ENCODE measurements at places on chromosomes 7 and 10.

- no peak for DNase-seq
These were observed 18.9 kb downstream of the ABI1 start for GRCh38 chr10:26841733-26842317.

DNA sequence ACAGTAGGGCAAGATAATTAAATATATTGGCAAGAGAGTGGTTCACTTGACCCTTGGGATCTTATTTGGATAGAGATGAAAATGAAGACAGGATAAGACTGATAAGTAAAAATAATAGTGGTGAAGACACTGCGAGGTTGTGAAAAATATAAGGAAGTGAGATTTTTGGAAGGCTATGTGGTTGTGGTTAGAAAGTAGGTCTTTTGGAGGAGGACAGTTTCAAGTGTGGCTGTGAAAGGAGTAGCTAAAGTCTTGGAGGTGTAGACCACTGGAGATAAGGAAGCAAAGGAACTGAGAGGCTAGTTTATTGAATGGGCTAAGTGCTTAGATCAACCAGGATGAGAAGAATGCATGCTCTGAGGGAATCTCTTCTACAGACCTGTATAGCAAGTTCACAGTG, 11.2 kb downstream of the MIOS start:
- no peak for DNase-seq

DNA sequence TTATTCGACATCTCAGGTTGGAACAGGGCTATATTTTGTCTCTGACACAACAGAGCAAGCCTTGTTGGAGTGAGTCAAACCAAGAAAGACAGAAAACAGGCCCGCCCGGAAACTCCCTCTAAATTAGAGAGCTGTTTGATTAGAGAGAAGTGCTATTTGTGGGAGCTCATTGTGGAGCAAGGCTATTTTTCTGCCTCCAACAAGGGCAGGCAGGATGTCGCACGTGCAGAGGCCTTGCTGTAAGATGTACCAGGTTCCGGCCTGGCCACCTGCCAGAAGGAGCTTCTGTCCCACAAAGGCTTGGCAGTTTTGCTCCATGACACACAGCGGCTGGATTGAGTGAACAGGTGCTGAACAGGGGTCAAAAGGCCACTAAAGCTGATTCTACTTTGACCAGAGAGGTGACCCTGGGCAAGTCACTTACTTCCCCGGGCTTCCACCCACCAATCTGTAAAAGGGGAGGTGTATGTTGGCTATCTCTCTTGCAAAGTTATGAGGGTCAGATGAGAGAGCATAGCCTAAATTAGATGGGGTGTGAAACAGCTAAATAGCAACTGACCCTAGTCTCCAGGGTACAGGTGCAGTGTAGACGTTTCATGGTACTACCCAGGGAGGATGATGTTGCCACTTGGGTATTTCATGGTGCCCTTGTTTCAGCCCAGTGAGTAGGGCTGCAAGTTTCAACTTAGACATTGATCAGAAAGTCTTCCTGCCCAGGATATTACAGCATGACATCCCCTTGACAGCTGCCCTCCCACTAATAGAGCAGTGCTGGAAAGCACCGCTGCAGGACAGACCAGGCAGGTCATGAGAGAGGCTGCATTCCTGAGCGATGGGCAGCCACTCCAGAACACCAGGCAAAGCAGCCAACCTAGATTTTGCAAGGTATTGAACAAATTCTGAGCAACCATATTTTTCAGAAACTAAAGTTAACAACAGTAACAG, 62.0 kb downstream of the VSTM4 start:
- no peak for DNase-seq

- no peak for DNase-seq
These were observed 46.9 kb downstream of the SLIT1 start for GRCh38 chr10:97138846-97139245.

DNA sequence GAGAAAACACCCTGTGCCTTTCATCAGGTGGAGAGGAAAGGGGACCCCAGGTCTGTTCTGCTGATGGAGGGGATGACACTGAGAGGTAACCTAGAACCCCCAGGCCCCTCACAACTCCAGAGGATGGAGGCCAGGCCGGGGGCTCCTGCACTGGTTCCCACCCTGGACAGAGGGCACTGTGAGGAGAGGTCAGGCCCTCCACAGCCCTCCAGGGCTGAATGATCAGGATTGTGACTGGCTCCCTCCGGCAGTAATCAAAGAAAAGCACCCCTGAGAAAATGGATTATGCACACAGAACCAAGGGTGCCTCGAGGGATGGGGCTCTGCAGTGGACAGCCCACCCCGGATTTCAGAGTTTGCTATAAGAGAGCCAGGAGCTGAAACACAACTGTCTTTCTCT, 502.8 kb downstream of the TCERG1L start:
- DNase-seq = no peak

DNA sequence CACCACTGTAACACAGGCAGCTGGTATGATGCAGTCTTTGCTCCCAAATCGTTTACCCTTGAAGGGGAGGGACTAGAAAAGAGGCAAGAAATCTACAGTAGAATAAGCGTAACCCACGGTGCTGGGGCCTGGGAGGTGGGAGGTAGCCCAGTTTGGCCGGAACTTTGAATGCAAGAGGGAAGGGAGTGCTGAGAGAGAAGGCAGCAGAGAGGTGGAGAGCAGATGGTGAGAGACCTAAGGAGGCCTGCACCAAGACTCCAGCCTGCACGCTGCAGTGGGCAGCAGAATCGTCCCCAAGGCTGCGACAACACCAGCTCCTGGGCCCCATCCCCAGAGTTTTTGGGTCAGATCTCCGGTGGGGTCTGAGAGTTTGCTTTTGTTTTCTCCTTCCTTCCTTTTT, 547.5 kb downstream of the GALNT17 start:
- DNase-seq = no peak

DNA sequence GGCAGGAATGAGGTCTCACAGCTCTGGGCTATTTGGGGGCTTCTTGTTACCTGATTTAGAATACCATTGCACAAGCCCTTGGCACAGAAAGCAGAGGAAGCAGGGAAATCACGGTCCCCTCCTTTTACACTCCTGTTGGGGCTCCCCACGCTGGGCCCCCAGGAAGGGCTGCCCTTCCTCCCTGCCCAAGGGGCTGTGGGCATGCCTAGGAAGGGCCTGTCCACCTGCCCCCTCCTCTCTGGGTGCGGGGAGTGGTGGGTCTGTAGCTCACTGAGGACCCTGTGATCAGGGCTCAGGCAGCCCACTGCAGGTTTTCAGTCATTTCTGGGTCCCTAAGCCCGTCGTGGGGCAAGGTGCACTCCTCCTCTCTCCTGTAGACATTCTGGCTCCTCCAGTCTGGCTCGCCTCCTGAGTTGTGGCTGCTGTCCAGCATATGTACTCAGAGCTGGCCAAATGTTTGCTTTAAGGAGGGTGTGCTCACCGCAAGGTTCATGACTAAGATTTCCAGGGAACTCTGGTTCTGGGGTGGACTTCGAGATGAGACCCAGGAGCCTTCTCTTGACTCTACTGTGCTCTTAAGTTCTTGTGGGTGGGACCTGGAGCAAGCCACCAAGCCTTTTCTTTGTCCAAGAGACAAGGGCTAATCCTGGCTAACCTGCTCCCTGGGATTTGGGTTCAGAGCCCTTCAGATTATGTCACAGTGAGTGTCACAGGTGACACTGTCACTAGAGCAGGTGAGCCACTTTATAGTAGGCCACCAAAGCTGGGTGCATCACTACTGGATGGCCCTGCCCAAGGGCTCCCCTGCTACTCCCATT, 56.0 kb downstream of the TACR2 start:
- peak; percentile 91 for DNase-seq

DNA sequence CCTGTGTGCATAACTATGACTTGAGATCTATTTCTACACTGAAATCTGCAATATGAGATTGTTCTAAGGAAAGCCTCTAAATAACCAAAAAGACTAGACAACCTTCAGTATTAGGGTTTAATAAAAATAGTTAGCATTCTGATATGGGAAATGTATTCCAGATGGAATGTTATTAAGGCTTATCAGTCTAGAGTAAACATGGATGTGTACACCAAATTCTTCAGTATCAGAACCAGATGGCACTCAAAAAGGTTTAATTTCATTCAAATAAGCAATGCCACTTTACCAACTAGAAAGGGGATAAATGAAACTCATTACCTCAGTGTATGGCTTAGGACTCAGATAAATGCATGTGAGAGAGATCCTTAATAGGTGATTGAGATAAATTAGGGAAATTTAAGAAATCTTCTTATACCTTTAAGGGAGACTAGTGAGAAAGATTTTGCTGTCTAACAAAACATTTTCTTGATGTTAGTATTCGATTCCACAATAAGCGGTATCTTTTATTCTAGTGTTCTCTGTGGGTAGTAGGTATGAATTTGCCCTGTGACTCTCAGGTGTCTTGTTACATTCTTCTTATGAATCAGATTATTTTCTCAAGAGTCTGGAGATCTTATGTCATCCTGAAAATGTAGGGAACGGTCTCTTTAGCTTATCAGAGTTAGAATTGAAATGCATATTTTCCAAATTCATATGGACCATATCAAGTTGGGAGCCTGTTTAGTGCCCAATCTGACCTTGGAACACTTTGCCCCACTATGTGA, 159.2 kb downstream of the PRKG1 start:
- no peak for DNase-seq

GRCh38 chr10:37727491-37728352, 129.7 kb downstream of the ZNF248 start:
- DNase-seq = no peak

GRCh38 chr7:132739271-132739955, 163.1 kb upstream of the PLXNA4 start:
- DNase-seq = peak; percentile 88

GRCh38 chr7:2955269-2955668, 88.4 kb downstream of the CARD11 start:
- DNase-seq = no peak

DNA sequence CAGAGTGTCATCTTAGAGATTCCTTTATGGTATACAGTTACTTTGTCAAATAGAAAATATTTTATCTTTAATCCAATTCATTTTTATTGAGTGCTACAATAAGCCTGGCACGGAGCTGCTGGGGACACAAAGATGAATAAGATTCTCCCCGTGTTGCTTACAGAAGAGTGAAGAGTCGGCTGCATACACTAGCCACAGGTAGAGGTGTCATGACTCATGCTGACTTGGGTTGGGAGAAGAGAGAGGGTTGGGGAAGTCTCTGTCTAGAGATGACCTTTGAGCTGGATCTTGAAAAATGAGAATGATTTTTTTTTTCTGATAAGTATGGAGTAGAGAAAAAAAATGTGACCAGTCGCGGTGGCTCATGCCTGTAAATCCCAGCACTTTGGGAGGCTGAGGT, 289.9 kb upstream of the CELF2 start:
- no peak for DNase-seq

- no peak for DNase-seq
These were observed 144.4 kb downstream of the PTPN20 start for GRCh38 chr10:47055386-47056246.

- DNase-seq = no peak
These were observed 497 bp downstream of the PPP2R2D start for GRCh38 chr10:131901181-131901829.

- no peak for DNase-seq
These were observed 174.9 kb downstream of the GRID1 start for GRCh38 chr10:86191686-86192085.

DNA sequence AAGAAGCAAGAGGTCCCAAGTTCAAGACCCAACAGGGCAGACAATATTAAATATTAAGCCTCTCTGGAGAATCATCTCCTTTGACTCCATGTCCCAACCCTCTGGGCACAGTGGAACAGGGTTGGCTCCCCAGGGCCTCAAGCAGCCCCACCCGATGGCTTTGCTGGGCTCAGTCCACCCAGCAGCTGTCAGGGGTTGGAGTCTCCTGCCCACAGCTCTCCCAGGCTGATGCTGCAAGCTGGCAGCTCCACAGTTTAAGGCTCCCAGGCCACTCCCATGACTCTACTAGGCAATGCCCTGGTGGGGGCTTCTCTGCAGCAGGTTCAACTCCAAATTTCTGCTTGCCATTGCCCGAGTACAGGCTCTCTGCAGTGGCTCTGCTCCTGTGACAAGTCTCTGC, 55.1 kb downstream of the LARP4B start:
- no peak for DNase-seq

- no peak for DNase-seq
These were observed 455.5 kb downstream of the CCSER2 start for GRCh38 chr10:84783909-84784308.

DNA sequence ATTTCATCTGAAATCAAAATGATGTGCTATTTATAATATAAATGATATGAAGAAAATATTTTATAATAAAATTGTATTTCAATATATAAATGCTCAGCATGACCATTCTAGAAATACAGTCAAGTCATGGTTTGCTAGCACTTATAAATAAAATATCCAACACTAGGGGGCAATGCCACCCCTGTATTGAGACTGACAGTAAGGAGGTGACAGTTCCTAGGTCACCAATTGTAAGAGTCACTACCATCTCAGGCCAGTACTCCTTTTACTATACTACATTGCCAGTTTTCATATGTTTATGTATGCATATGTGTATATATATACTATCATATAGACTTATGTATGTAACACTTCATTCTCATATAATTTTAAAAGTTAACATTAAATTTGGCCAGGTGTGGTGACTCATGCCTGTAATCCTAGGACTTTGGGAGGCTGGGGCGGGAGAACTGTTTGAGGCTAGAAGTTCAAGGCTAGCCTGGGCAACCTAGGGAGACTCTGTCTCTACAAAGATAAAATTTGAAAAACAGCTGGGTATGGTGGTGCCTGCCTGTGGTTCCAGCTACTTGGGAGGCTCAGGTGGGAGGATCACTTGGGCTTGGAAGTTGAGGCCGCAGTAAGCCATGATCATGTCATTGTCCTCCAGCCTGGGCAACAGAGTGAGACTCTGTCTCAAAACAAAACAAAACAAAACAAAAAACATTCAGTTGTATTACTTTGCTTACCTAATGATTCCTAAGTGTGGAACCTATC, 2.4 kb upstream of the CNOT4 start:
- peak; percentile 57 for DNase-seq

DNA sequence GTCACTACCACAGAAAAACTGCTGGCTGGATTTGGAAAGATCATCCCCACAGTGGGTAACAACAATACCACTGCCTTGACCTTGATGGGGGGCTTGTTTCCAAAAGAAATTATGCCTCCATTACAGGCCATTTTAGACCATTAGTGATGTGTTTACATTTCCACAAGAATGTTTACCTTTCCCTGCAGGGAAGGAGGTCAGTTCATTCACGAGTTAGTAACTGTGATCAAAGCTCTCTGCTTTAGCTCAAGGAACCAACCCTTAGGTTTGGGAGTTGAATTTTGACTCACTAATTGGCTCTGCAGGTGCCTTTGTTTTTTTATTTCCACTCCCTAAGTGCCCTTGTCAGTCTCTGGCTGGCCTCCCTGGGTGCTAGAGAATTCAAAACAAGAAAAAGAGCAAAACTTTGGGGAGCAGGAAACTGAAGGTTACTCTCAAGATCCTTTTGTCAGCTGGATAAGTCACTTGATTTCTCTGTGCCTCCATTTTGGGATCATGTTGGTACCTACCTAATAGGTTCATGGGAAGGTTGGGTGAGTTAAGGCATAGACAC, 41.1 kb upstream of the NUPR2 start:
- no peak for DNase-seq

DNA sequence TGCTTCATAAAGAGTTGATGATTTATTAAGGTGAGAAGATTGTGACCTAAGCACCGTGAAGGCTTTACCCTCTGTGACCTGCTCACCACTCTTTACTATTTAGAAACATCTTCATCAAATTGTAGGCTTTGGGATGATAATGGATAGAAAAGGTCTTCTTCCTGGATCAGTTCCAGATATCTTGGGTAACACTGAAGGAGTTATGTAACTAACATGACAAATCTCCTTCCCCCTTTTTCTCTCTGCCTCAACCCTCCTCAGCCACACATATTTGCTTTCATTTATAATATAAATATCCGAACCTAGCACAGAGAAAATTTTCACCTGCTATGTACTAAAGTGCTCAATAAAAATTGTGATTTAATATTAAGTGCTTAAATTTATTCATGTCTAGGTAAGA, 151.5 kb downstream of the FRMD4A start:
- DNase-seq = no peak

Data from A172 (cell line).